ENCODE measurements at places on chromosomes 1 and 21.

GRCh38 chr1:83103341-83103740 lies 895.6 kb downstream of the TTLL7 start:
- no peak for DNase-seq

- DNase-seq, result peak; percentile 90
Observed at GRCh38 chr1:99590578-99591209, 55.2 kb upstream of the PALMD start.

DNA sequence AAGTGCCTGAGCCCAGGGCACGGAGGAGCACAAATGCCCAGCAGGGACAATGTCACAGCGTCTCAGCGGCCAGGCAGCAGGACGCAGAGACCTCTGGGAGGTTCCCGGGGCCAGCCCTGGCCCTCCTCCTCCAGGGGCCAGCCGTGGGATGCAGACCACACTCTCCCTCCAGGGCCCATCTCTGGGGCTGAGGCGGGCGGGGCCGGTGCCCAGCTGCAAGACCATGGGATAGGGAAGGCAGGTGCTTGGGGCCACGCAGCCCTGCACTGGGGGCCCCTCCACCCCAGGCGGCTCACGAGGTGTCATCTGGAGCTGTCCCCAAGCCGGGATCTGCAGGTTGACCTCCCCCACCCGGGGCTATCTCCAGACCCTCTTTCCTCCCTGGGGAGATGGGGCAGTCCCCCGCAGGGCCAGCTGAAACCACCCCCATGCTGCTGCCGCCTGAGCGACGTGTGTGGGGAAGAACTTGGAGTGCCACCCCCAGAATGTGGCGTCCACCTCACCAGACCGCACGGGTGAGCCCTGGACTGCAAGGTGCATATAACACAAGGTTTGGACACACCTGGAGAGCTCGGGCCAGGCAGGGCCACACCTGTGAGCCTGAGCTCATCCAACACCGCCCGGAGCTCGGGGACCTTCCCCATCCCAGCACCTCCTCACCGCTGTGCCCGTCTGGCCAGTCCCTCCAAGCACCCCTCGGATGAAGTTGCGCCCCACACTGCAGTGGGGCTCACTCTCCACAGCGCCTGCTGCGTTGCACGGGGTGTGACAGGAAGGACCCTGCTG lies 4.1 kb upstream of the TTLL10 start:
- DNase-seq, result no peak

GRCh38 chr1:167401260-167401873 lies 117.0 kb downstream of the CD247 start:
- DNase-seq, result peak; percentile 19

DNA sequence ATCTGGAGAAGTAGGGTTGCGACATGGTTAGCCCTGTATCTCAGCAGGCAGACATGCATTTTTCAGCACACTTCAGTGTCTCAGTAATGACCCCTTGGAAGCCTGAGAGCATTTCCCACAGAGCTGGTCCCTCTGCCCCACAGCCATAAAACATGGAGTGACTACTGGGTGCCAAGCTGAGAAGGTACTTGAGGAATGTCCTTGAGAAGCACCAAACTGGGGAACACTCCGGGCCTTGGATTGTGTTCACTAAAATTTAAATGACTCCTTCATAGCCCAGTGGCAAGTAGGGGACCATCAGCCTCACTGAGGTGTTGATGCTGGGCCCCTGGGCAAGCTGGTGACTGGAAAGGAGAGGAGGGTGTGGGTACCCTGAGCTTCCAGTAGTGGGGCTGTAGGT lies 54.7 kb downstream of the KCNJ6 start:
- DNase-seq, result no peak

GRCh38 chr21:42500736-42501135 lies 4.7 kb upstream of the RSPH1 start:
- DNase-seq, result no peak

DNA sequence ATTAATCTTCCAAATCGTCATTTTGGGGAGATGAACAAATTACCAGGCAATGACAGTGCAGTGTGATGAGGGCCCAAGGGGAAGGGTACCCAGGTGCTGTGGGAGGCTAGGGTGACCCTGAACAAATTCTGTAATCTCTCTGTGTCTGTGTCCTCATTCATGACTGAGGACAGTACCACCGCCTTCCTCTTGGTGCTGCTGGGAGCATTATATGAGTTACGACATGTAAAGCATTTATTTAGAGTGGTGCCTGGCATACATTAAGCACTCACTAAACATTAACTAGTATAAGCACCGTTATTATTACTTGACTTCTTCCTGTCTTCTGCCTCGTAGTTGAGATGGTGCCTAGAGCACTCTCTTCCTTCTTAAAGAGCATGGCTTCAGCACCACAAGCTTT lies 468.2 kb upstream of the VAMP3 start:
- DNase-seq, result no peak

GRCh38 chr1:35448344-35448801 lies 108.8 kb downstream of the KIAA0319L start:
- DNase-seq, result peak; percentile 93

DNA sequence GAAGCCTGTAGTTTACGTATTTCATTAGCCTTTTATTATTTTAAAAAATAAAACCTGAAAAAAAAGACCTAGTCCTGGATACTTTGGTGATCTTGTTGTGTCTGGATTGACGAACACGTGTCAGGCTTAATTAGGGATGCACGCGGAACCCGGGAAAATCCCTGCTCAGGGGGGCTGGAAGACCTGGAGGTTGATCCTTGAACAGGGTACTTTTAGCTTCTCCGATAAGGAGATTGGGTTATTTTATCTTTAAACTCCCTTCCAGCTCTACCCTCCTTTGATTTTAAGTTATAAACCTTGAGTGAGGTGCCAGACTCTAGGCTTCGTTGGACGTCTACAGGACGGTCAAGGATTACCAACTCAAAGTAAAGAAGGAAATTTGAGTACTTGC lies 552 bp upstream of the ZNF691 start:
- no peak for DNase-seq

GRCh38 chr1:201042779-201043461 lies 19.4 kb upstream of the KIF21B start:
- peak; percentile 54 for DNase-seq
